ENCODE measurements at places on chromosomes 12 and 14.

- no peak for DNase-seq
Observed at GRCh38 chr12:117124421-117125271, 25.4 kb upstream of the TESC start.

GRCh38 chr12:59004456-59004855 lies 84.2 kb upstream of the LRIG3 start:
- DNase-seq: no peak

DNA sequence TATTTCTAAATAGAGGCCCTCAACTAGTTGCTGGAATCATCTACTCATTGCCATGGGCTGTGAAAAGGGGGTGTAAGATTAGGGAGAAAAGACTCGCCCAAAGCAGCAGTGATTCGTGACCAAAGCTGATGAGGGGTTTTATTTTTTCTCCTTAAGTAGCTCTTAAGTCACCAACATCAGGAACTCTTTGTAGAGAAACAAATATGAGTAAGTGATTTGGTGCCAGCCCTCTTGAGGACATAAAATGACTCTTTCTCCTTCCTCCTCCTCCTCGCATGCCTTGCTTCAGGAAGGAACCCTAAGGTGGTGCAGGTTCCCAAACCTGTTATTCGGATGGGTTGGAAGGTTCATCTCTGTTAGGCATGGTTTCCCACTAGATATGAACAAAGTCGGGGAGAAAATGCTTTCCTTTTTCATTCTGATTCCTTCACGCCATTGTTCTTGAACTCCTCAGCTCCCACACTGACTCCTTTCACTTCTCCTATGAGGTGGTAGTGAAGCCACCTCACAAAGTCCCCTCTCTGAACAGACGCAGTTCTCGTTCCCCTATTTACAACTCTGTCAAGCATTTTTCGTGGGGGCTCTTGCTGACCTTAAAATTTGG lies 113.4 kb downstream of the ETV6 start:
- no peak for DNase-seq

- no peak for DNase-seq
Observed at GRCh38 chr12:17159506-17160300, 553.7 kb upstream of the LMO3 start.

- DNase-seq: peak; percentile 64
Observed at GRCh38 chr12:85057370-85057963, 21.3 kb downstream of the LRRIQ1 start.

DNA sequence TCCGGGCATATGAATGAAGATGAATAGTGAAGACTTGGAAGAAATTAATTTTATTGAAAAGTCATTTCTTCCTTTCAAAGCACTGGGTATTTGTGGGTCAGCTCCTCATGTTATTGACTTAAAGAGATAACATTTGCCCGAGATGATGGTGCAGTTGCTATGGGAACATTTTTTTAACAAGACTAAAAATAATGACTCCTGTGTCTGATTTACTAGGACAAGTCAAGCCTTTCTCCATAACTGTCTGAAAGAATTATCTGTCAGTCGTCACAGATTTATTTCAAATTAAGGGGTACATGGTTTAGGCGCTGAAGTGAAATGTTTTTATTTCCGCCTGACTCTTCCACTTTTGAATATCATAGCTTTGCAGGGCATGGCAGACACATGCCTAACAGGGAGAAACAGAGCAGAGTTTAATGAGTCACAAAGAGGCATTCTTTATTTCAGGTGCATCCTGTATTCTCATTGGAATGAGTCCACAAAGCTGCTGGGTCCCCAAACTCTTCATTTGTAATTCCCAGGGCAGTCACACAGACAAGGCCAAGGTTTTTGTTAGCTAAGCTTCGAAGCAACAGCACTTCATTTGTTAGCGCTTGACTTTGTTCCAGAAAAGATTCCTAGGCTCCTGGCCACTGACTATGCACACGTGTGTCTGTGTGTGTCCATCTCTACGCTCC lies 4.3 kb upstream of the GPHB5 start:
- DNase-seq: peak; percentile 55

- no peak for DNase-seq
Observed at GRCh38 chr14:86104691-86105265, 574.8 kb downstream of the FLRT2 start.

GRCh38 chr12:69840727-69841126 lies 15.7 kb downstream of the MYRFL start:
- DNase-seq: no peak

GRCh38 chr14:101239065-101239464 lies 322.2 kb upstream of the DIO3 start:
- no peak for DNase-seq

DNA sequence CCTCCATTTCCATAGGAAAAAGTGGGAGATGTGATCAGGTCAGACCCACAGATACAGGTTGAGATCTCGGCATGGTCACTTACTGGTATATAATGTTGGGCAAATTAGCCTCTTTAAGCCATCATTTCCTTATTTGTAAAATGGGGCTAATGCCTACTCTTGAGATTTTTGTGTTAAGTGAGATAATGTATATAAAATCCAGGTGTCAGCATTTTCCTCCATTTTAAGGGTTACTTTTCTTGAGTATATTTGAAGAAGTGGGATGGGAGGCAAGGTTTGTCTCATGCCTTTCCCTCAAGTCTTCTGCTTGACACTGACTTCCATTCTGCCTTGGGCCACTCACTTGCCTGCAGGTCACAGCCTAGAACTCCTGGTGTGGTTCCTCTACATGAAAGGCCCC lies 10.1 kb upstream of the POU6F1 start:
- DNase-seq: no peak

DNA sequence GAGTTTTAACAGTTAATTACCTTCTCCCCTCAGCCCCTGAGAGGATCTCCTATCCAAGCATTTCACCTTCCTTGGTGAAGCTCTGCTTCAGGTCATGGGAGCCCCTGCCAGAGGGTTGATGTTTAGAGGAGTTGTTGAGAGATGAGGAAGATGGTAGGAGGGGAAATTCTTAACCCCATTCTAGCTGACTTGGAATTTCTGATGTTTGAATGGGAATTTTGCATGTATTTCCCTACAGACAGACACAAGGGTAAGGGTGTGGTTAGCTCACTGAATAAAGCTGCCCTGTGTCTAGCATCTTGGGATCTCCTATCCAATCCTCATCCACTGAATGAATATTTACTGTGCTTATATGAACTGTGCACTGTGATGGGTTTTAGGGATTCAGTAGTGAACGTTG lies 7.1 kb upstream of the BHLHE41 start:
- no peak for DNase-seq

GRCh38 chr12:49693931-49694444 lies 13.2 kb downstream of the FMNL3 start:
- DNase-seq: peak; percentile 27

- DNase-seq: no peak
Observed at GRCh38 chr14:21672116-21672515, 1.5 kb downstream of the OR4E1 start.

GRCh38 chr12:29771165-29771564 lies 12.6 kb downstream of the TMTC1 start:
- no peak for DNase-seq

DNA sequence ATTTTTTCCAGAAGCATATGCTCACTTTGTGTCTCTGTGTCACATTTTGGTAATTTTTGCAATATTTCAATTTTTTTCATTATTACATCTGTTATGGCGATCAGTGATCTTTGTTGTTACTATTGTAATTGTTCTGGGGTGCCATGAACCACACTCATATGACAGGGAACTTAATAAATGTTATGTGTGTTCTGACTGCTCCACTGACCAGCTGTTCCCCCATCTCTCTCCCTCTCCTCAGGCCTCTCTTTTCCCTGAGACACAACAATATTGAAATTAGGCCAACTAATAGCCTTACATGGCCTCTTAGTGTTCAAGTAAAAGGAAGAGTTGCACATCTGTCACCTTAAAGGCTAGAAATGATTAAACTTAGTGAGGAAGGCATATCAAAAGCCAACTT lies 46.0 kb downstream of the SCN8A start:
- no peak for DNase-seq

- DNase-seq: peak; percentile 78
Observed at GRCh38 chr12:14961466-14962152, at the start of gene ARHGDIB. Gene ARHGDIB (minus strand): TSS chr12:14961601. CDS start chr12:14950712, 10,889 bp downstream.

GRCh38 chr14:99573000-99573330 lies 31.0 kb downstream of the CCDC85C start:
- DNase-seq: no peak

DNA sequence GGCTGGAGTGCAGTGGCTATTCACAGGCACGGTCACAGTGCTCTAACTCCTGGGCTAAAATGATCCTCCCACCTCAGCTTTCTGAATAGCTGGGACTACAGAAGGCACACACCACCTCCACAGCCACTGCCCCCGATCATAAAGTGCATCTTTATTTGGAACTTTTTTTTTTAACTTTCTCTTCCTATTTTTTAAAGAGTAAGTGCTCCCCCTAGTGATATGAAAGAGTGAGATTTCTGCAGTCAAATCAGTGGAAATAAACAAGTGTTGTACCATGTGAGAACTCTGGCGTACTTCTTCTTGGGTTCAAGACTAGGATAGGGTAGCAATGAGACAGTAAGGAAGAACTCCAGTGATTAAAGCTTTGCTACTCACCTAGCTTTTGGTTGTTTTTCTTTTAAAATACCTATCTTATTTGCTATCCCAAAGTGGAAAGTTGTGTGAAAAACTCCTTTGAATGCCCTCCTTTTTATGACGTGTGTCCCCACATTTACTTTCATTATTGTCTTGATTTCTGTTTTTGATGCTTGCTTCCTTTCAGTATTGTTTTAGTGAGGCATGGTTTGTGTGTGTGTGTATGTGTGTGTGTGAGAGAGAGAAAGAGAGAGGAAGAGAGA lies 6.6 kb downstream of the PPP4R4 start:
- DNase-seq: peak; percentile 55

DNA sequence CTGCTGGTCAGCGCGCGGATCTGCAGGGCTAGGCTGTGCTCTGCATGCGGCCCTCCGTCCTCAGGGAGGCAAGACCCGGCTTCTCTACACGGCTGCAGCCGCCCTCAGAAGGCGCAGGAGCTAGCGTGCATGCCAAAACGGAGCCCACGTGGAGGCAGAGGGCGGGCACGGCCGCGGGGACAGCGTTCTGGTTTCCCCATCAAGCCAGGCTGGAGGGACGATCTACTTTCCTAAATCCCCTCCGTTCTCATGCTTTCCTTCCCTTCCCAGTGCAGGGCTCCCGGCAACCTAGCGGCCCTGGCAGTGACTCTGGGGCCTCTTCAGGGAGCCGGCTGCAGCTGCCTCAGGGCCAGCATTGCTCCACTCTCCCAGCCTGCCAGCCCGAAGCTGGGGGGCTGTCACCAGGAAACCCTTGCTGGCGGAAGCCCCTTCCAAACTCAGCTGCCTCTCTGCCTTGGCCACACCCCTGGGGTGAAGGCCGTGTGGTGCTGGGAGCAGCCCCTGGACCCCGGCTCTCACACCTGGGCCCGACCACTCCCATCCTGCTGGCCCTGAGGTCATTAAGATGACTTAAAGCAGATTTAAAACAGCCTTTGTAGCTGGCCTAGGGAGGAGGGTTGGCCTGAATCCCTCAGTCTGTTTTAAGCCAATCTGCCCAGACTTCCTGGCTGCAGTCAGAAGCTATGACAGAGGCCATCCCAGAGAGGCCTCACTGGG lies 9.2 kb upstream of the GOLGA3 start:
- DNase-seq: no peak

DNA sequence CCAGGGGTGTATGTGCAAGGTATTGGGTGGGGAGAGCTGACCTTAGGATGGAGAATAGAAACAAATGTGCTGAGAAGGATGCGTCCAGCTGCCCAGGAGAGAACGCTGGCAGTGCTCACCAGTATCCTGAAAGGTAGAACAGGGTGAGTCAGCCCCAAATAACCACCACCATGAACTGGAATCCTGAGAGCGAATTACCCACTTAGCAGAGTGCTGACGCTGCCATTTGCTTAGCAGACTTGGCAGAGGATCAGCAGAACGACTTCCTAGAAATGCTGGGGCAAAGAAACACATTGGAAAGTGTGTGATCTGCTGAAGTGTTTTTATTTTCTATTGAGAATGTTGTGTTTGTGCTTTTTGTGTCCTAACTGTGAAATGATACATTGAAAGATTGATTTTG lies 213.6 kb downstream of the ADGRD1 start:
- no peak for DNase-seq

DNA sequence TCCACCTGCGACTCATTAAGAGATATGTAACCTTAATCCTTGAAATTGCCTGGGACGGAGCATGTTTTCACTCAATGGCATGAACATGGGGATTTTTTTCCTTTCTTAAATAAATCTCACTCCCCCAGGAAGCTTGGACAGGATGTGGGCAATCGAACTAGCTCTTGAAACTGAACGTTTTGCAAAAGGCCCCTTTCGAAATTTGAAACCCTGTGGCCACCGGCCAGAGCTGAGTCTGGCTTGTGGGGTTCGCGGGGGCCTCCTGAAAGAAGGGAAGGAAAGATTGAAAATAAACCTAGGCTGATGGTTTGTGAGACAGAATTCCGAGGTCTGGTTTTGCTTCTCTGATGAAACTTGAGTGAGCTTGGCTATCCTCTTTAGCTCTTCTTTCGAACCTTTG lies 101.4 kb upstream of the RTL1 start:
- no peak for DNase-seq

DNA sequence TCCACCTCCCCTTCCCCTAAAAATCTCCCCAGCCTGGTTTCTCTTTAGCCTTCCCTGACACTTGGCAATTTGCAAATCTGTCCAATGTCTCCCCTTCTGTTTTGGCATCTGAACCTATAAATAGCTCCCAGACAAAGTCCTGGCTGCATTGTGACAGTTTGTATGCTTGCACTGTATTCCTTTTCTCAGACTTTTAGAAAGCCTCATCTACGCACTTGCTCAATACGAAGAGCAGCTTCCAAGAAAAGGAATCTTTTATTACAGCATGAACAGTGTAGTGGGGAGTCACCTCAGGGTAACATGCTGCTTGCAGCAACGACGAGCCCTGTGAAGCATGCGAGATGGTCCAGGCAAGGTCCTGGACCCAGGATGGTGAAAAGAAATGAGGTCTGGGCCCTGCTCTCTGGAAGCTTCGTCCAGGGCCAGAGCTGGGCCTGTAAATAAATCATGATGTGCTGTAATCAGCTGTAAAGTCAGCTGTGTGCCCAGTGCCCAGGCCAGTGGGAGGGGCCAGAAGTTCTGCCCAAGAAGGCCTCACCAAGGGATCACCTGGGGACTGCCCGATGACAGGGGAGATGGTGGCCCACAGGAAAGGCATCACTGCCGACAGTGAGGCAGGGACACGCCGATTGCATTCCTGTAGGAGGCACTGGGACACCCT lies 88.3 kb downstream of the RIN3 start:
- DNase-seq: no peak

DNA sequence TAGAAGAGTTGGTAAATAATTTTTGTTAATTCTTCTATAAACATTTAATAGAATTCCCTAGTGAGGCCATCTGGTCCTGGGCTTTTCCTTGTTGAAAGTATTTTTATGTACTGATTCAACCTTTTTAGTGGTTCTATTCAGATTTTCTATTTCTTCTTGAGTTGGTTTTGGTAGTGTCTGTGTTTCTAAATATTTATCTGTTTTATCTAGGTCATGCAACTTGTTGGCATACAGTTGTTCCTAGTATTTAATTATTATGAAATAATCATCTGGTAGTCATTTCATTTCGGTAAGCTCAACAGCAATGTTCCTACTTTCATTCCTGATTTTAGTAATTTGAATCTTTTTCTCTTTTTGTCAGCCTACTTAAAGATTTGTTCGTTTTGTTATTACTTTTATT lies 234.1 kb upstream of the GARIN2 start:
- no peak for DNase-seq

Data from epithelial cell of esophagus (primary cell).